ENCODE measurements at places on chromosomes 6 and 20. TPM values are rescaled to one million over a fixed set of nuclear protein-coding genes. Genes with fewer than 3 reads are reported as not detected.

TMEM170B gene
- total RNA-seq = 2.1 TPM

MAS1 gene
- not detected for total RNA-seq

KCNK5 gene
- 0.79 TPM for total RNA-seq

RALY gene
- total RNA-seq = 116 TPM

TRIM31 gene
- not detected for total RNA-seq

OXT gene
- 1.5 TPM for total RNA-seq

PHACTR3 gene
- not detected for total RNA-seq

DNMT3B gene
- 0.47 TPM for total RNA-seq
